ENCODE measurements at places on chromosomes 6 and 20. TPM values are rescaled to one million over a fixed set of nuclear protein-coding genes. Genes with fewer than 3 reads are reported as not detected.

The HEY2 gene
- total RNA-seq = 0.58 TPM

The REV3L gene
- 17.7 TPM for total RNA-seq

The CLPSL1 gene
- total RNA-seq = not detected

GRCh38 chr6:74780831-74781230 lies 425.0 kb downstream of the COL12A1 start:
- no peak for DNase-seq

DNA sequence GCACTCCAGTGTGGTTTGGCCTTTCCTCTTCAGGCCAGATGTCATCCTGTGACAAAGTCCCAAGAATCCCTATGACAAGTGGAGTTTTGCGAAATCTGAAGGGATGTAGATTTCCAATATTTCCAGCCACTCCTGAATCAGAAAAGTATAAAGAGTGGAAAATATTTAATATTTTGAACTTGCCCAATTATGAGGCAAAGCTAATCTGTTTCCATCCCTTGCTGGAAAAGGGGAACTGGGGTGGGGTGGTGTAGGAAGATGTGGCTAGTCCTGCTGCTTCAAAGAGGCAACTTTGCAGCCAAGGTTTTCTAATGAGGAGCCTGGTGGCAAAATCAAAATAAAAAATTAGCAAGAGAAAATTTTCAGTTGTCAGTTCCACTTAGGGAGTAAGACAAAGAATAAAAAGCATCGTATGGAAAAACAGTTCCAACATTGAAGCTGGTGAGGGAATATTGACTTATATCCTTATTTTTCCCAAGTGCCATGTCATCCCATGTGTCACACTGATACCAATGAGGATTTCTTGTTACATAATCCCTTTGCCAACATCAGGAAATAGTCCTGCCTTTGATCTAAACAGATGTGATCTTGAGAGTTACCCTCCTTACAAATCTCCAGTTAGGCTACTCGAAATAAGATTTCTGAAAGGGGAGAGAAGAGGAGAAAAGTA lies 480.0 kb upstream of the JARID2 start:
- DNase-seq = no peak

DNA sequence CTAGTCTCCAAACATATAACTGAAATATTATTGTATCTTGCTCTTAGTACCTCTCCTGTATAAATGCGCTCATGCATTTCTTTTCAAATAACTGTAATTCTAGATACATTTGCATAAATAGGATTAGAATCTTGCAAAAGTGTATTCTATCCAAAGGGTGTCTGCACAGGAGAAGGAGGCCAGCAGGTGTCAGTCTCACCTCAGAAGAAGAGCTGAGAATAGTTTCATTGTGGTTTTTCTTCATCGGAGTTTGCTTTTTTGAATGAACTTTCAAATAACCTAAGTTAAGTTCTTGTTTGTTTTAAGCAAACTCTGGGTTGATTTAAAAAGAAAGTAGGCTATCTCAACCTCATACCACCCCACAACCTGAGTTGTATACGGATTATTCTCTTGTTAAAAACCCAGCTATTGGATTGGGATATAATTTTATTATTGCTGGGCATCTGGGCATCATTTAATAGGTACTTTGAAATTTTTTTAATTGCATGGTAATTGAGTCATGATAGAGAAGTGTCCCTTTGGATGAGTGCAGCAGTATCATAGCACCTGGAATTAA lies 125.0 kb upstream of the MLIP start:
- peak; percentile 37 for DNase-seq

- DNase-seq = no peak
Measured at GRCh38 chr6:45532721-45533210, 155.0 kb upstream of the SUPT3H start.

The TBXT gene
- total RNA-seq = not detected

DNA sequence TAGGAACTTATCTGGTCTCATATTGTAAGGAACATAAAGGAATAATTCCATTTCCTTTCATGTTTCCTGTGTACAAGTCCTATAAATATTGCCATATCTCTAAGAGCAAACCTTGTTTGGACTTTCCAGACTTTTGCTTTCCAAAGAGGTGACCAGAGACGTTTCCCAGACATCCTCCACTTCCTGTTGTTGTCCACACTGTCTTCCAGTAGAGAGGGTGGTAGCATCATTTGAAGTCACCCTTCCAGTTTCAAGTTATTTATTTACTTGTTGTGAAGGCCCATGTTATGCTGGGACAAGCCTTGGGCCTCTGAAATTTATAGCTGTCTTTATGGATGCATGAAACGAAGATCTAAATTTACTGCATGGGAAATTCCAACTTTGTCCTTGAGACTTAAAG lies 10.6 kb upstream of the TGM3 start:
- no peak for DNase-seq

GRCh38 chr6:137755284-137755683 lies 111.8 kb upstream of the TNFAIP3 start:
- DNase-seq = no peak

DNA sequence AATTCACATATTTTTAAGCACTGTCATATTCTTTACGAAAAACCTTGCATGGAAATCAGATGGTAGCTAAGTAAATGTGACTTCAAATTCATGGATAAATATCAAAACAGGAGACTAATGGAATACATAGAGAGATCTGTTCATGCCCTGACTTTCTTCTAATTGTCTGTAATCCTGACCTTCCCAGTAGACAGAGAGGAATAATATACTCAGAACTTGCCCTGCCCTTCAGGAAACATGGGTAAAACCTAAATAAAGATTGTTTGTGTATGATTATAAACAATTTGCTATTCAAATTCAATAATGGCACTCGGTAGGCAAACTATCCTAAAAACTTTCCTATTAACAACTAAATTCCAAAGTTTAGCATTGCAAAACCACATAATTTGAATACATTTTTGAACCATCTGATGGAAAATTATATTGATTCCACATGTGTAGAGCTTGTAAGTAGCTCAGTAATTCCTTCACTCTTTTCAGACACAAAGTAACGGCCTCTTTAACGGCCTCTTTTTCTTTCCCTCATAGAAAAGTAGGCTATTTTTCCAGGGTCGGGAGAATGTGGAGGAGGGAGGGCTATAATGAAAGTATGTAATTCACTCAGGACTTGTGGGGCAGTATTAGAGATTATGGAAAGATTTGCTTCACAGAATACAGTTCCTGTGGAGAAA lies 227.6 kb downstream of the ALDH8A1 start:
- DNase-seq = no peak

GRCh38 chr6:75735491-75736186 lies 13.4 kb upstream of the MYO6 start:
- no peak for DNase-seq

GRCh38 chr20:6277661-6278240 lies 154.9 kb upstream of the FERMT1 start:
- no peak for DNase-seq

GRCh38 chr6:68973066-68973465 lies 338.0 kb downstream of the ADGRB3 start:
- DNase-seq = no peak

GRCh38 chr6:79005497-79005896 lies 72.6 kb downstream of the PHIP start:
- DNase-seq = no peak

The GPX6 gene
- not detected for total RNA-seq

The ZBTB12 gene
- 6.2 TPM for total RNA-seq

The TMEM244 gene
- not detected for total RNA-seq

- DNase-seq = no peak
Measured at GRCh38 chr20:35600176-35600992, 15.2 kb upstream of the SPAG4 start.

The EEF1A2 gene
- 1.3 TPM for total RNA-seq

The SOX18 gene
- total RNA-seq = 12.6 TPM

The CTAGE9 gene
- not detected for total RNA-seq

DNA sequence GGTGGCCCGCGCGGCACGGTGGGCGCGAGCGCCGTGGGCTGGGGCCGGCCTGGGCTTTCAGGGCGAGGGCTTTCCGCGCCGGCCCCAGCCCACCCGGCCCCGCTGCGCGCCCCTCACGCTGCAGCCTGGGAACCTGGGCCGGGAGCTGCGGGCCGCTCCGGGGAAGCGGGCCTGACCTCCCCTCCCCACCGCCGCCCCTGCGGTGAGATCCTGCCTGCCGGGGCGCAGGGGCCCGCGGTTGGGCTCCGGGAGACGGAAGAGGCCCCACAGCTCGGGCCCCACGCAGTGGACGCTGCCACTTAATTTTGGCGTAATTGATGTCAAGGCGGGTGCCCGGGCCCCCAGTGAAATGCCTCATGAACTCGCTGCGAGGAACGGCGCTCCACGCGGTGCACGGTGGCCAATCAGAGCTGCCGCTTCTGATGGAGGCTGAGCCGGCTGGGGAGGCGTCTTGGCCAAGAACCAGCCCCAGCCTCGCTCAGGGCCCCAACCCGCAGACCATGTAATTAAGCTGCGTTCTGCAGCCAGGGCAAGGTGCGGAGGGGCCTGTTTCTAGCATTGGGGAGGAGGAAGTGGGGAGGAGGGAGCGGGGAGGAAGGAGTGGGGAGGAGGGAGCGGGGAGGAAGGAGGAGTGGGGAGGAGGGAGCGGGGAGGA lies 96.1 kb upstream of the BHLHE23 start:
- peak; percentile 59 for DNase-seq

DNA sequence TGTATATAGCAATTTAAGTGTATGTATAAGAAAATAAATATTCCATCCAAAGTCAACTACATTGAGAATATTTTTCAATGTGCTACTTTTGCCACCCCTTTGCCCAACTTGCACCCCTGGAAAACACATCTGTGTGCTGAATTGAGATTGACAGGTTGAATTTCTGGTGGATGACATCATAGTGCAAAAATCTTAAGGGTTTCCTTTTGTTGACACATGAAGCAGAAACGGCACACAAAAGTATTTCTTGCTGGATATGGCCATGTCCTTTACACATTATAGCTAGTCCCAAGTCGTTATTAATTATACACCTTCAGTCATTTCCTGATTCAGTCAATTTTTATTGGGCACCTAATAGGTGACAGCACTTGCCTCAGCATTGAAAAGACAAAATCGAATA lies 188.7 kb upstream of the FBXL4 start:
- DNase-seq = no peak

The ZSCAN23 gene
- 3.0 TPM for total RNA-seq

The RPS6KA2 gene
- total RNA-seq = 18.7 TPM

DNA sequence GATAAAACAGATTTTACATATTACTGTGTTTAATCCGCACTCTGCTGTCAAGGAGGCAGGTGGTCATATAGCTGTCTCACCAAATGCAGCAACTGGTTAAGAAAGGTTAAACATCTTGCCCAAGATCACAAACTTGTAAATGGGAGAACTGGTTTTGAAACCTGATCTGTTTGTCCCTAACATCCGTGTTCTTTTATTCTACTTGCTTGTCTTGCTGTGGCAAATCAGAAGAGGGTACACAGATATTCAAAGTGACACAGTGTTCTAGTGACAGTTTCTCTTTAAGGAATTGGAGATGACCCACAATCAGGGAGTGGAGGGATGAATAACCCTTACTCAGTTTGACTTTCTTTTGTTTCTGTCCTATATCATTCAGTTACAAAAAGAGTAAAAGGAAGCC lies 83.0 kb upstream of the SGK1 start:
- DNase-seq = no peak

The TSHZ2 gene
- 3.6 TPM for total RNA-seq

The TLDC2 gene
- total RNA-seq = 30.0 TPM

DNA sequence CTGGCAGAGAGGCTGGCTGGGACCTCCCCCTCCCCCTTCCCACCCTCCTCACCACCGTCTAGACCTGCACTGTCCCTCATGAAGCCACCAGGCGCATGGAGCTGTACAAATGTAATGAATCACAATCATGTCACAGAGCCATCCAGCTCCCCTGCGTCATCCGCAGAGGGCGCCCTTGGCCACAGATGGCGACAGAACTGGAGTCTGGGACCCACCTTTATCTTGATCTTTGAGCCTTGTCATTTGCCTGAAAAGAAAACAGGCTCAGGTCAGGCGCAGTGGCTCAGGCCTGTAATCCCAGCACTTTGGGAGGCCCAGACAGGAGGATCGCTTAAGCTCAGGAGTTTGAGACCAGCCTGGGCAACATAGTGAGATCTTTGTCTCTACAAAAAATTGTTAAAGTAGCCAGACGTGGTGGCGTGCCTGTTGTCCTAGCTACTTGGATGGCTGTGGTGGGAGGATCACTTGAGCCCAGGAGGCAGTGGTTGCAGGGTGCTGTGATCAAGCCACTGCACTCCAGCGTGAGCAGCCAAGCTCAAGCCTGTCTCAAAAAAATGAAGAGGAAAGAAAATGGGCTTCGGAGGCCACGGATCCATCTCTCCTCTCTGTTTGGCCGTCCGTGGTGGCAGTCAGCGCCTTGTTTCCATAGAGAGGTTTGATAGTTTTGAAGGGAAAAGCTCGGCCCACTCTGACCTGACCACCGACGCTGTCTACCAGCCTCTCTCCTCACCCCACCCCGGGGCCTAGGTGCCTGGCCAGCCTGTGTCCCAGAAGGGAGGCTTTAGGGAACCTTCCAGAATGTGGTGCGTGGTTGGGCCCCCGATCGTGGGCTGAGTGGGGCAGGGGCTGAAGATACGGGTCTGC lies 6.2 kb downstream of the COL9A3 start:
- DNase-seq = no peak

The RPS10 gene
- 999 TPM for total RNA-seq

DNA sequence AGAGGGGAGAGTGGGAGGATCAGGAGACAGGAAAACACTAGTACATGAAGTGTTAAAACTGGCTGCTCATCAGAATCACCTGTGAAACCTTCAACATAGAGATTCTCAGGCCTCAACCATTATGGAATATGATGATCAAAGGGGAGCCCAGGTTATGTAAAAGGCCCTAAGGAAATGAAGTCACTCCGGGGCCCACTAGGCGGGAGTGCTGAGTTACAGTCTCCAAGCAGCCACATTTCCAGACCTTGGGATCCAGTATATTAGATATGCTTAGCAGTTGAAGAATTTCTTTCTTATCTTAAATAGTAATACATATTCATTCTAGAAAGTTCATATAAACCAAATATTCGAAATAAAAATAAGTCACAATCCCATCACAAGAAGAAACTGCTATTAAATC lies 476.3 kb downstream of the PRKN start:
- no peak for DNase-seq
